HTR-8/SVneo (cell line): ENCODE measurements at places on chromosomes 7 and 10.
A peak's percentile ranks its signal among the peaks of the same experiment; 100 is the strongest.

- DNase-seq, result no peak
These were observed 54.9 kb downstream of the ODAD2 start for GRCh38 chr10:27944005-27944404.

DNA sequence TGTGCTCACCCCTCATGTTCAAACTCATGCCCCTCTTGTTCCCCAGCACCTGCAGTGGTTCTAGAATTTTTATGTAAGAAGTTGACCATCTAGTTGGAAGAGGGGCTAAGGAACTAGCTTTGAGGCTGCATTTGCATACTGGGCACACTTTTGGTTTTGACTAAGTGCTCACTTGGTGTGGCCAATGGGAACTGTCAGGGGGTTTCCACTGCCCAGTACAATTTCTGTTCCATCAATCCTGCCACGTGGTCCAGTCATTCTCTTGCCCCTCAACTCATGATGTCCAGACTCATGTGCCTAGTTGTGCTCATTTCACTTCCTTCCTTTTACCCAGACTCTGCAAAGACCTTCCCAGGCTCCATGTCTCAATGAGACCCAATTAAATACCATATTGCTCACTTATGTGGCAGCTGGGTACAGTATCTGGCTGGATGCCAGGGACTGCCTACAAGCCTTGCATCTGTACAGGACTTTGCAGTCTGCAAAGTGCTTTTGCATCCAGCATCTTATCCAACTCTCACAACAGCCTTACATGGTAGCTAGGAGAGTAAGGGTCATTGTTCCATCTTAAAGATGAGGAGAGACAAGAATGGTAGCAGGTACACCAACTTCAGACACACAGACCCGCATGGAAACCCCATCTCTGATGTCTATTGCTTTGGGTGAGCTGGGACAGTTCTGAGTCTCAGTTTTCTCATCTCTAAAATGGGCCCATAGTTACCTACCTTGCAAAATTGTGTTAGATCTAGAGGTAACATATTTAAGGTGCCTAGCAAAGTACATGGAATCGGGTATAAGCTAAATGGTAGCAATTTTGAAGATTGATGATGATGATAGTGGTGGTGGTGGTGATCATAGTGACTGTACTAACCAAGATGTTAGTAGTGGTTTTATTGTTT is 30.1 kb upstream of the KCNMA1 start:
- no peak for DNase-seq

DNA sequence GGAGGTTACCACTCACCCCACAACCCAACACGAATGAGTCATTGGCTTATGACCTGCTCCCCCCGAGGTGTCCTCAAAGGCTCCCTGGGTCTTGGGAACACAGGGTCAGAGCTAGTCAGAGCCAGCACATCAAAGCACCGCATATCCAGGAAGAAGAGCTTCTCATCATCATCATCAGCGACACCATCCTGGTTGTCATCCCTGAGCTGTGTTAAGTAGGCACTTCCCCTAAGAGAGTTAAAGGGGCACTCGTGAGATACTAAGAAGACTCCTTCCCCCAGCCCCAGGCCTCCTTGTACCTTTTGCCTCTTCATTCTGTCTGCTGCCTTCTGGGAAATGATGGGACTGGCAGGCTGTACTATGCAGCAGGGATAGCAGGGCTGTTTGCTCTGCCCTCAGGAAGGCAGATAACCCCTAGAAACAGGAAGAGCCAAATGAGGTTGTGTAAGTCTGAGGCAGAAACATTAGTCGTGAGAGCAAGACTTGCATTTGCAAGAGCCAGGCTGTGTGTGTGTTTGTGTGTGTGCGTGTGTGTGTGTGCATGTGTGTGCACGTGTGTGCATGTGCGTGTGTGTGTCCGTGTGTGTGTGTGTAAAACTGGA is 11.1 kb upstream of the CPA1 start:
- DNase-seq, result peak; percentile 62

- peak; percentile 94 for DNase-seq
These were observed 82.7 kb upstream of the C1GALT1 start for GRCh38 chr7:7099584-7100014.

GRCh38 chr10:1171586-1171985 is 115.4 kb downstream of the WDR37 start:
- no peak for DNase-seq

GRCh38 chr10:133418289-133418993 is 6.0 kb downstream of the SPRN start:
- no peak for DNase-seq

DNA sequence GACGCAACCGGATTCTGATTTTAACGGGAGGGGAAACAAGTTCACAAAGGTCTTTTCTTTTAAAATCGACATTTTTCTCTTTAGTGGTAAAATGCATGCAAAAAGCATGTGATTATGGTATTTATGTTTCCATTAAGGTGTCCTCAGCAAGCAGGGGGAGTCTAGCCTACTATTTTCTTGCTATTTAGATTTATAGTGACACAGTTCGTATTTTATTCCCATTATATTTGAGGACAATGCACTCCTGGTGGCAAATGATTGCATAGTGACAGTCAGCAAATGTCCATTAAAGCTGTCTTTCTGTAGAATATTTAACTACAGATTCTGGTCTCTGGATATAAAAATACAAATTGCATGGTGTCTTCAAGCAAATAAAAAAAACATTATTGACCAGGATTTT is 554.2 kb downstream of the PARD3 start:
- DNase-seq, result no peak

DNA sequence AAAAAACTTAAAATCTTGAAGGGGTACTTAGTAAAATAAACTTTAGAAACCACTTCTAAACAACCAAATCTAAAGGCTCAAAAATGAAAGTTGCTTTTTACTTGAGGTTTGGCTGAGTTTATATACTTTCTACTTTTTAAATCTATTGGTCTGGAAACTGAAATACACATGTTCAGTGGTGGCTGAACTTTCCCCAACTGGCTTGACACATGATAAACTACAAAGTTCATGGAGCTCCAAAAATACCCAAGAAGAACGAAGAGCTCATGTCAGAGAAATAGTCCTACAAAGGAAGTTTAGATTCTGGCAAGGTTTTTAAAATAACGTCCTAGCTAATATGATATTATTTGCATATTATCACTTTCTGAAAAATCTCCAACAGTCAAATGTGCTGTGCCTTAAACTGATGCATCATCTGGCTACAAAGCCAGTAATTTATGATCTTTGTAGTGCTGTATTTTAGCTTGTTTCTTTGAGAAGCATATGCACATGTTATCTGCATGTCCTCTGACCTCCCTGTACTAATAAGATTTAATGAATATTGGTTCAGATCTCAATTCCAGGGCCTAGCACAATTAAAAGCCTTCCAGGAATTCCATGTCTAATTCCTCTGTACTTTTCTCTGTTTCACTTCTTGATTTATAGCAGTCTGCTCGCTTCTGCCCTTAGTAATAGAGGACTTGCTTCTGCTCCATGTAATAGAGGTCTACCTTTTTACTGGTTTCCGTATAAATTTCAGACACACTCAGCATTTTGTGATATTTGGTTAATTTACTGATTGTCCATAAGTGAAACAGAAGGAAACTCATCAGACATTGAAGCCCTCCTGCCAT is 28.2 kb downstream of the SEMA3C start:
- no peak for DNase-seq

GRCh38 chr10:22244001-22244400 is 26.2 kb upstream of the EBLN1 start:
- DNase-seq, result no peak

DNA sequence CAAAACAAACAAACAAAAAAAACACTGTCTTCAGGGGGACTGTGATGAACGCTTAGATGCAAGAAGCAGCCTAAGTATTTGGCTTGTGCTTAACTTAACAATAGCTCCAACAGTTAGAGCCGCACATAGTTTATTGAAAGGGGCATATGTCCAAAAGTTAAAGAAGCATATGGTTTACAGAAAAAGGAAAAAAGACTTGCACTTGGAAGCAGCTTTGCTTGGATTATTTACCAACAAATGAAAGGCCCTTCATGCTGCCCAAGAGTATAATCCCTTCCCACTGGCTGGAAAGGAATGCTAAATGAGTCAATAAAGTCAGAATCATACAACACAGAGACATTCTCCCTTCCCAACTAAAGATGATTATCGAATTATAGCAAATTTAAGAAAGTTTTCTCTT is 77.9 kb downstream of the GLI3 start:
- no peak for DNase-seq

DNA sequence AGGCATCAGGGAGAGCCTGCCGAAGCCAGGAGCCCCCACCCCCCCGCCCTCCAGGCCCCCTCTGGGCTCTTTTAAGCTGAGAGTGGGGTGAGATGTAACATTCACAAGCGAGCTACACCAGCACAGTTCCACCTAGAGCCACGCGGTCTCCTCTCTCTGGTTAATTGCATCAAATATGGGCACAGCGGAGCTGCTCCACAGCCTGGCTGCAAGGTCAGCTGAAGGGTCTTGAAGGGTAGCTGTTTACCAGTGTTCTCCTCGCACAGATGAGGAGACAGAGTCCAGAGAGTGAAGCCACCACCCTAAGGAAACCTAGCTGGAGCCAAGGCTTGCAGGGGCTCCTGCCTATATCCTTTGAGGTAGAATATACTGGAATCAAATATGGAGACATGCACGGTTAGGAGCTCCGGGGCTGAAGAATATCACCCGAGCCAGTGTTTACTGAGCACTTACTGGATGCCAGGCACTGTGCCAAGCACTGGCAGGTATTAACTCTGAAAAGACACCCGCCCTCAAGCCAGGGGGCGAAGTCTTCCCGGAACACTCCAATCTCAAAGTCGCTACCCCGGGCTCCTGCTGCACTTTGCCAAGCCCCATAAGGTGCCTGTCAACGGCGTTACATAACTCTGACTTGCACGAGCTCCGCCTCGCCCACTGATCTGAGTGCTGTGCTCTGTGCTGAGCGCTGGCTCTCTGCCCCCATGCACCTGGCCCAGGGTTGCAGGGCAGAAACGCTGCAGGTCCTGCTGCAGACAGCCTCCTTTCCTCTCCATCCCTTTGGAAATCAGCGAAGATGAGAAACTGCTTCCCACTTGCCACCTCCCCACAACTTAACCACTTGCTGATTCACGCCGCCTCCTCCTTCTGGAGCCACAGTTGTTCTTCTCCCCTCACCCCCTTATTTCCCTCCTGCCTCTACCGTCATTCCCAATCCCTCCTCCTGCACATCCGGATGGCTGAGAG is 5.4 kb downstream of the CHST15 start:
- DNase-seq, result no peak

DNA sequence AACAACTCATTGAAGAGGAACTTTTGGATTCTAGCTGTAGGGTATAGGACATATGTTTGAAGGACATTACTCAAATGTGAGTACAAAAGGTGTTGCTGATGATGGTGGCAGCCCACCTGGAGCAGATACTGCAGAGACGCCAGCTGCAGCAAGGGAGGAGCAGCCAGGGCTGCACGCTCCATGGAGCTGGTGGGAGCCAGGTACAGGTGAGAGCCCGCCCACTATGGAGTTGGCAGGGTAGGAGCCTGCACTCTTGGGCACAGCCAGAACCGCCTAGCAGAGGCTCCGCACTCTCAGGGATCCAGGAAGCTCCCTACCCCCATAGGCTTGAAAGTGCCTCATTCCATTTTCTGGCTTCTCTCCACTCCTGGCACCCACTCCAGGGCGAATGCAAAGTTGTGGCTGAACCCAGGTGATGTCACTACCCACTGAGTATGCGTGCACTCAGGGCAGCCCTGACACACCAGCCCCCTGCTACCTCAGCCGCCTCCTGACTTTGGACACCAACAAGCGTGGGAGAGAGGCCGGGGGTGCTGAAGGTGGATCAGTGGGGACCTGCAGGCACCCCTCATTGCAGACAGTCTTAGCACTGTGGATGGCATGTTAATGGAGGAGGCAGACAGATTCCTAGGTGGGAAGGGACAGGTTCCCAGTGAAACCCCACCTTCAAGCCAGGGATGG is 761.1 kb downstream of the IPMK start:
- DNase-seq, result no peak
